ENCODE measurements at places on chromosomes 3 and 15.

DNA sequence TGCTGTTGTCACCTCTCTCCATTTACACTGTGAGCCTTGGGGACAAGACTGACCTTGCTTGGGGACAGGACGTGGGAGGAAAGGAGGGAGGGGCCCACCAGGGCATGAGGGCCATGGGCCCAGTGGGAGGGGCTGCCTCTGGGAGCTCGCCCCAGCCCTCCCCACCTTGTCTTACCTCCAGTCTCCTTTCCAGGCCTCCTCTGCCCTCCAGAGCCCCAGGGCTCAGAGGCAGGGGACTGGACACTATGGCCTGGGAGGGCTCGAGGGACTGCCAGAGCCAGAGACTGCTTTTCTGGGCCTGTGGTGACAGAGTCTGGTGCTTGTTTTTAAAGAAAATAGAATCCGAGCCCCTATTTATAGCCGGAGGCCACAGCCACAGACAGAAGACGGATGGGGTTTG is 10.2 kb downstream of the CSPG4 start:
- no peak for DNase-seq

GRCh38 chr3:114089675-114090074 is 33.1 kb downstream of the QTRT2 start:
- DNase-seq = no peak

DNA sequence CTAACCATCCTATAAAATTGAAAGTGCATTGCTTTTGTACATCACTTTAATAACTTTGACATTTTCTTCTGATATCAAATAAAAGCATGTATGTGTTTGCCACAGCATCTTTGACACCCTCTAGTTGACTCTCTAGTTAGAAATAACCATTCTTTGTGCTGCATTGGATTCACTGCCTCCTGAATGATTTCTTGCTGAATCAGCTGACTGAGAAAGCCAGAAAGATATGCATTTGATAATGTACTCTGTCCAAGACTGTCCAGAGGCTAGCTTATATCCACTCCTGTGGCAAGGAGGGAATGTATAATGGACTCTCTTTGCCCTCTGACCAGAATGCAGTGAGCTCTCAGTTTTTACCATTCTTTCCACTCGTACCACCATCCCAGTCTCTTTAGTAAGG is 6.2 kb downstream of the RAB11A start:
- DNase-seq = no peak

- peak; percentile 87 for DNase-seq
Measured at GRCh38 chr3:194824701-194825111, 139.0 kb downstream of the FAM43A start.

DNA sequence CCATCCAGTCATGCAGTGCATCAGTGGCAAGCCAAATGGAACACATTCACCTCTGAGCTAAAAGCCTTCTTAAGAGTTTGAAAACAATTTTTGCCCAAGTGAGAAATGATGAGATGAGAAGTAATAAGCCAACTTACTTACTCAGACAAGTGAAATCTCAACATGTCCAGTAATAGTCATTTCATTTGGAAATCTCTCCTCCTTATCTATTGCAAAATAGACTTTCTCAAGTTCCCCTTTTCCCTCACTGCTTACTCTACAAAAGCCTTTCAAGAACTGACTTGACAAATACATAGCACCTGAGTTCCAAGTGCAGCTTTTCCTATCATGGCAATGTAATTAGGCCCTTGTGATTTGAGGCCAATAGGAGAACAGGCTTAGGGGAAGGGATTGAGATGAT is 282.3 kb downstream of the SLC9A9 start:
- DNase-seq = no peak

DNA sequence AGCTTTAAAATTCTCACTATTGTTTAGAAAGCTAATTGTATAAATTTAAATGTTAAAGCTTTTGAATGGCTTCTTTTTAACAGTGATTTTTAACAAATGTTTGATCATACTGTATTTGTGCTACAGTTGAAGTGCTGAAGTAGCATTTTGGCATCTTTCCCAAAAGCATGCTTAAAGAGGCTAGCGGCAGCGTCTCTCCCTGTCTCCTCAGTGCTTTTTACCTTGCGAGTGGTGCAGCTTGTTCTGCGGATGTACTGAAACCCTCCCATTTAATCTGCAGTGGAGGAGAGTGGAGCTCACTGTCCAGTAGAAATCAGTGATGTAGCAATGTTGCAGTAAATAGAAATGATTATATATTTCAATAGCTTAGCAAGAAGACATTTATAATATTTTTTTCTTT is 43.7 kb downstream of the LRRC49 start:
- no peak for DNase-seq

DNA sequence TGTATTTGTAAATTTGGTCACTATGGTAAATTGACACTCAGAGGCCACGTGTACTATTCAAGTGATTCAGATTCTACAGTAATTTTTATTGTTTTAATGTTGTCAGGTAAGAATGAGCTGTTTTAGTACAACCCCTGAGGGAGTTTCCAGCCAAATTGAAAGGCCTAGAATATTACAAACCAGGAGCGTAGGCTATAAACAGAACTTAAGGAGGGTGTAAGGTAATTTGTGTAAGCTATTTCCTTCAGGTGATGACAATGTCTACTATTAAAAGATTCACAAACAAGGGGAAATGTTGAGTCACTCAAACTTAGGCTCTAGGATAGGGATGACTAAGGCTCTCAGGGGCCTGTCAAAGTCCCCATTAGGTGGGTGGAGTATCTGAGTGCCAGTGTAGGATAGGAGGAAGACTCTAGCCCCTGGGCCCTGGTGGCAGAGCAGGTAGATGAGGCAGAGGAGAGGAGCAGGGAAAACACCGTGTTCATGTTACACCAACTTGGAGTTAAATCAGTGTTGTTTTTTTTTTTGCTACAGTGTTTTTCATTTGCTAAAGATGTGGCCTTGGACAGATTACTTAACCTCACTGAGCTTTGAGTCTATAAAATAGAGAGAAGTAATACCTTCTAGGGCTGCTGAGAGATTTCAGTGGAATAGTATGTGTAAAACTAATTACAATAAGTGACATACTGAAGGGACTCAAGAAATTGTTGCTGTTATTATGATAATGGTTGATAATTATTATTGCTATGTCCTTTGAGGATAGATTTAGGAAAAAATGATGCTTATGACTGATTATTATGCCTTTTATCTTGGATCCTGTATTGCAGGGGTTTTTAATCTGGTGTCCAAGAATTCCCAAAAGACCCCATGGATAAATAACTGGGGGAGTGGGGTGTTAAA is 10.3 kb downstream of the TM4SF1 start:
- DNase-seq = peak; percentile 90

DNA sequence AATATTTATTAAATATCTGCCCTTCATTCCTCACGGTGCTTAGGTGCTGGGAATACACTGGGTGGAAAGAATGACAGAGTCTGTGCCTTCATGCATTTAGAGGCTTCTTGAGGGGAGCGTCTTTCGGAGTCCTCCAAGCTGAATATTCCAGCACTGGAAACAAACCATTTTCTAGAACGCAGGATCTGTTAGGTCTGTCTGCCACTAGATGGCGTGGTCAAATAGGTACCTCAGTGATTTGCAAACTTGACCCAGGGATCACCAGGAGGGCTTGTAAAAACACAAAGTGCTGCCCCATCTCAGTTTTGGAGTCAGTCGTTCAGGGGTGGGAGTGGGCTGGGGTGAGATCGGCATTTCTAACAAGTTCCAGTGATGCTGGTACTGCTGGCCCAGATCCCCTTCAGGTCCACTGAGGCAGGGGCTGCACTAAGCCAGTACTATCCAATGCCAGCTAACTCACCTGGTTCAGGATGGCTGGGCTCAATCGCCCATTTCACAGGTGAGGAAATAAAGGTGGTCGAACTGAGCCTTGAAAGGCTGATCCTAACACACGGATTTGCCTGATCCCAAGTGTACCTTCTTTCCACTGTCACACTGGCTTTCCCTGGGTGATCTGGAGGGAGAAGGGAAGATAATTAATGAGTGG is 14.8 kb downstream of the ARNT2 start:
- DNase-seq = peak; percentile 64

- DNase-seq = no peak
Measured at GRCh38 chr3:15263120-15263519, 57.1 kb downstream of the CAPN7 start.

DNA sequence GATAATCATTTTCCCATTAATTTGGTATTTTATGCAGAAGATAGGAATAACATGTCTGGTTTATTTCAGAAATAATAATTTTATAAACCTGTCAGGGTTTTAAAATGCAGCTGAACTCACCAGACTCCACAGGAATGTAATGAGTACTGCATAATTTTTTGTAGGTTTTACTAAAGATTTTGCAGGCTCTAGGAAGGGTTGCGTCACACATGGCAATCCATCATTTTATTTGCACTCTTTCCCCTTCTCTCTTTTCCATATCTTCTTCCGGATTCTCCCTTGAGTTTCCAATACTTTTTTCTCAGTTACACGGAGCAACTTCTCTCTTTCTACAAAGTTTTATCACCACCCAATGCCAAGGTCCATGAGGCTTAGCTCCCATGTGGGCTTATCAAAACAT is 234.7 kb downstream of the NFKBIZ start:
- no peak for DNase-seq

GRCh38 chr15:91517491-91518200 is 335.9 kb upstream of the SLCO3A1 start:
- peak; percentile 65 for DNase-seq

DNA sequence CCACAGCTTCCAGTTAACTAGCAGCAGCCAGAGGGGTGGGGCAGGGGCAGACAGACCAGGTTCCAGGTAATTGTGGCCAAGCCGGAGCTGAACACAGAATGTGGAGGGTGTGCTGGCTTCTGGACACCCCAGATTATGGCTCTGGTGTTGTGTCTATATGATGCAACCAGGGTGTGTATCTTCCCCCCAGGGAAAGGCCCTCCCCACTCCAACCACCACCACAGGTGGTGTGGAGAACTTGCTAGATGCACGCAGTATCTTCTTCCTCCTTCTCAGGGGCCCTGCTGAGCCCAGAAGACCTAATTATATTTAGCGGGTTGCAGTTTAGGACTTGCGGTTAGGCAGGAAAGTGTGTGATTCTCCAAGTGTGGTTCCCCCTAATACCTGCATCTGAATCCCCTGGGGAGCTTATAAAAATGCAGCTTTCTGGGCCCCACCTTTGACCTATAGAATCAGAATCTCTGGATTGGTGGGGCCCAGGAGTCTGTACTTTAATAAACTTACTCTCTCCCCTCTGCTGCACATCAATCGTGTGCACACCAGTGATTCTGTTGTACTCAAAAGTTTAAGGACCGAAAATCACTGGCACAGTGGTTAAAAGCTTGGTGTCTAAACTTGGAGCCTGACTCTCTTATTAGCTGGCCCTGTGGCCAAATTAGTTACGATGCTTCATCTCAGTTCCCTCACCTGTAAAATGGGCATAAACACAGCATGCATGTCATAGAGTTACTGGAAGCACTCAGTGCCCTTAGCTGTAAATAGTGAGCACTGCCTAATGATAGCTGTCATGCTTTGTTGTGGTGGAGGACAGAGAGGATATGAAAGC is 379.1 kb upstream of the PROK2 start:
- no peak for DNase-seq

GRCh38 chr3:174110761-174111160 is 713.2 kb downstream of the NLGN1 start:
- DNase-seq = no peak

GRCh38 chr3:24195504-24196230 is 250.6 kb downstream of the NR1D2 start:
- DNase-seq = no peak

- DNase-seq = no peak
Measured at GRCh38 chr3:105166893-105167292, 199.8 kb upstream of the ALCAM start.

- no peak for DNase-seq
Measured at GRCh38 chr3:16884084-16884747, 539 bp upstream of the PLCL2 start.

DNA sequence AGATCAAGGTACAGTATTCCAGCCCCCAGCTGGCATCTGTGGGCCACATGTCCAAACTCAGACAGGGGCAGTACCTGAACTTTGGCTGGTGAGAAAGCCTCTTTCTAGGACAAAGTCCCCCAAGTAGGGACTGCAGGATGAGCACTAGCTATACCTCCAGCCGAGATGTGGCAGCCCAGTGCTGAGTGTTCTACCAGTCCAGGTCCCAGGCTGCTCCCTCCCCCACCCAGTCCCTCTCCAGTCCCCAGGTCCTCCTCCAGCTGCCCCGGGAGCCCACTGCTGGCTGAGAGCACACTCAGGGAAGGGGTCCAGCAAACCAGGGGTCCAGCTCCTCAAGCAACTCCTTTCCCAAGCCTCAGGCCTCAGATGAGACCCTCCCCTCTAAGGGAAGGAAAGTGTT is 1.5 kb downstream of the SLC26A6 start:
- no peak for DNase-seq

- no peak for DNase-seq
Measured at GRCh38 chr15:58232281-58233065, 94.3 kb downstream of the AQP9 start.

GRCh38 chr3:186538779-186539178 is 5.4 kb downstream of the CRYGS start:
- no peak for DNase-seq

DNA sequence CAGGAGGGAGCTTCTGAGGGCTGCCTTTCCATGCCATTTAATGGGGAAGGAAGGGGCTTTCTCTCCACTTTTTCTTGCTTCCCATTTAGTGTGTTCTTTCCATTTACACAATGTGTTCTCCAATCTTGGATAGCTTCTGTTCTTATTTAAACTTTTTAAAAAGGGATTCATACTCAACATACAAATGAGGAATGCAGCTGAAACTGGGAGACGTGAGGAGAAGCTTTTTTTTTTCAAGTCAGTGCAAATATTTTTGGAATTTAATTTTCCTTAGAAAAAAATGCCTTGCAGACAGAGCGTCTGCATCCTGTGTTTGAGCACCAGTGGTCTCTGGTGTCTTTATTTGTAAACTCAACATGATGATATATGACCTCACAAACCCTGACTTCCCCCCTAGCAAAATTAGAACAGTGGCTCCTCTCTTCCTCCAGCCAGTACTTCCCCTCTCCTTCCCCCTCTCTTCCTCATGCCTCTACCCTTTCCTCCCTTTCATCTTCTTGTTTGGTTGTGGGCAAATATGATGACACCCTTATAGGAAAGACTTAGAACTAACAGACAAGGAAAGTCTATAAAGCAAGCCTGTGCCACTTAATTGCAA is 48.1 kb upstream of the PCSK6 start:
- DNase-seq = no peak

GRCh38 chr15:51191766-51192165 is 97.1 kb upstream of the TNFAIP8L3 start:
- DNase-seq = peak; percentile 83

DNA sequence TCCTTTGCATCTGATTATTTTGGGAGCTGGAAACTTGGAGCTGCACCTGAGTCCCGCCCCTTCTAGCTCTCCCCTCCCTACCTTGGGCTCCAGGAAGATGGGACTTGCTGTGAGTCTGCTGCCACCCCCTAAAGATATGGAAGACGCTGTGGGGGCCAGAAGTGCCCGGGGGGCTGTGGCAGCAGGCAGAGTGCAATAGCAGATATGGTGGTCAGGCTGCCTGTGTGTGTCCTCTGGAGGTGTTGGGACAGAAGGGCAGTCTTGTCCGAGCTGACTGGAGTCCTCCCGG is 485 bp downstream of the PAK6 start:
- DNase-seq = no peak
